ENCODE measurements at places on chromosomes 4 and X.

- no peak for DNase-seq
These were observed 270.3 kb downstream of the DHRSX start for GRCh38 chrX:2230457-2230856.

DNA sequence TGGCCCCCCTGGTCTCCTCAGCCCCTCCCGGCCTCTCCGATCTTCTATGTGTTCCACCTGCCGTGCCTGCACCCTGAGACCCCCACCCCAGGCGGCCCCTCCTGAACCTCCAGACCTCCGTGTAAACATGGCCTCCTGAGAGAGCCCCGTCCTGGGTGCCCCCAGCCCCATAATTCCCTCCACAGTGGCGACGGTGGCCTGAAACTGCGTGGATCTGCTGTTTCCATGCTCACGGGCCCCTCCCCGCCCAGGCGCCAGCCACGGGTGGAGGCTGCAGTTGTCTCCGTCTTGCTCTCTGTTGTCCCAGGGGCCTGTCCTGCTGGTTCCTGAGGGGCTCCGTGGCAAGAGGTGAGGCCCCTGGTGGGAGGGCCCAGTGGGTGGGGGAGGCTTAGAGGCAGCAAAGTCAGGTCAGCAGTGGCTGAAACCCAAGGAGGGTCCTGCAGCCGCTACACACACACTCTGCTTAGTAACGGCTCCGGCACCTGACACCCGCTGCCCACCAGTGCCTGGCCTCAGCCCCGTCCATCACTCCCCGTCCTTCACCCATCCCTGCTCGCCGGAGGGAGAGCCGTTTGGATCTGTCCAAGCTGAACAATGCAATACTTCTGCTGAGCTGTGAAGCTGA lies 75.8 kb downstream of the FAM53A start:
- DNase-seq: no peak

DNA sequence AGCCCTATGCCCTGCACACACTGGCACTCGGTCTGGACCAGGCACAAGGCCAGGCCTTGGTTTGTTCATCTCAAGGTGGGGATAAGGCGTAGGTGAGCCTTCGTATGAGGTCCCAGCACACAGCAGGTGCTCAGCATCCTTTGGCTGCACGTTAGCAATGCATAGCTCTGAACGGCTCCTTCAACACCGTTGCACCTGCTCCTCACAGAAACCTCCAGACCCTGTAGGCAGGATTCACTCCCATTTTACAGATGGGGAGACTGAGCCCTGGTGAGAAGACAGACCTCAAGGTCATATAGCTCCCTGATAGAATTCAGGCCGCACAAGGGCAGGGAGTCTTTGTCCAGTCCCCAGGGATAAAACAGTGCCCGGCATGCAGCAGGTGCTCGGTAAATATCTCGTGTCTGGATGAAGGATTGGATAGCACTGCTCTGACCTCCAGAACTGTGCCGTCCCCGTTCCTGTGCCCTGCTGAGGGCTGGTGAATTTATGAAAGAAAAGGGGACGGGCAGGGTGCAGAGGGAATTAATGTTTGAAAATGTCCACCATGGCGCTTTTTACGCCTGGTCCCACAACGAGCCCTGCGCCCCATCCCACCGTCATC lies 2.4 kb downstream of the PPP2R2C start:
- DNase-seq: no peak

GRCh38 chr4:128379860-128380259 lies 92.2 kb upstream of the PGRMC2 start:
- DNase-seq: no peak

GRCh38 chr4:98653890-98654867 lies 4.2 kb downstream of the TSPAN5 start:
- DNase-seq: no peak

GRCh38 chr4:32226733-32227132 lies 1506.6 kb downstream of the PCDH7 start:
- no peak for DNase-seq

- DNase-seq: no peak
These were observed 186.7 kb upstream of the FAT1 start for GRCh38 chr4:186910385-186910784.

GRCh38 chr4:185259719-185260118 lies 50.3 kb downstream of the SNX25 start:
- no peak for DNase-seq
